ENCODE measurements at places on chromosomes 5 and 9. TPM values are rescaled to one million over a fixed set of nuclear protein-coding genes. Genes with fewer than 3 reads are reported as not detected.

Gene LRRC26
- 2.4 TPM for total RNA-seq

- H3K4me3 ChIP-seq: no peak overlapping the region
- DNase-seq: peak; percentile 72
- H3K4me1 ChIP-seq: peaks cover 3% of the 10 kb centered on the region
- H3K27ac ChIP-seq: no peak overlapping the region
Measured at GRCh38 chr9:78035383-78035993, 3.9 kb upstream of the GNAQ start.

Gene DMRT3
- total RNA-seq: 11.8 TPM

Gene CDH9
- total RNA-seq: not detected

Gene PCDHGB1
- 12.5 TPM for total RNA-seq

DNA sequence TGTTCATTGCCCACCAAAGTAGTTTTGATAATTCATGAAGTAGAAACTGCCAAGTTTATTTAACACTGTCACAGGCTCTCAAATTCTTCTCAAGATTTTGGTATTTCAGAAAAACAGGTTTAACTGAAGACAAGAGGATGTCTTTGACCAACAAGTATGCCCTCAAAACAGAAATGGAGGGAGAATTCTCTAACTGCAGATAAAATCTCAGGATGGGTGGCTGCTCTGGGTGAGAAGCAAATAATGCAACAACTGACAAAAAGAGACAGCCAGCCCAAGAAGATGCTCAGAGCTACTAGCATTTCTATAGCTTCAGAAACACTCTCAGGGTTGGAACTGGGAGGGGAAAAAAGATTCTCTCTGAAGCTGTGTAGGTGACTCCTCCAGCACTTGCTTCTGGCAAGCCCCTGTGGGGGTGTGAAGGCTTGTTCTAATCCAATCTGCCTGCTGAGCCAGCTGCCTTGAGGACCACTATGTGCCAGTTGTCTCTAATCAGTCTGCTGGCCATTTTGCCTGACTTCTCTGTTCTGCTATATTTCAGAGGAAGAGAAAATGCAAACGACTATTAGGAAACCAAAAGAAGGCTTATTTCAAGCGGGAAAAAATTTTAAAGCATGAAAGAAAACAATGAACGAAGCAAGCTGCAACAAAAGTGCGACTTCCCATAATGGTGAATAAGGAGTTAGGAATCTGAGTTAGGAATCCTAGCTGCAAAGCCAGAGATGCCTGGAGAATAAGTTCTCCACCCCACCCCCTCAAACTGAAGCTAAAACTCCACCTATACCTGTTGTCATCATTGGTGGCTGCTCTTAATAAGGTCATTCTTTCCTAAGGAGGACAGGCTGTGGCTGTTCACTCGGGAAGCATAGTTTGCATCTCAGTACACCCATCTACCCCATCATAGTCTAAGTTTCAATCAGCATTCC is 147.5 kb downstream of the GNAQ start:
- H3K27me3 ChIP-seq: no peaks in the 10 kb centered on the region
- DNase-seq: no peak
- no peak overlapping the region for H3K27ac ChIP-seq
- no peaks in the 10 kb centered on the region for H3K4me1 ChIP-seq
- H3K4me3 ChIP-seq: no peak overlapping the region
- H3K36me3 ChIP-seq: no peaks in the 10 kb centered on the region

Gene ZCCHC9
- total RNA-seq: 21.0 TPM

GRCh38 chr9:91972076-91972626 is 22.1 kb upstream of the ROR2 start:
- no peak overlapping the region for H3K4me3 ChIP-seq
- no peak overlapping the region for H3K27ac ChIP-seq
- H3K27me3 ChIP-seq: no peaks in the 10 kb centered on the region
- H3K36me3 ChIP-seq: no peaks in the 10 kb centered on the region
- no peak for DNase-seq

Gene TNFSF15
- not detected for total RNA-seq

GRCh38 chr5:154971501-154971900 is 30.6 kb downstream of the MRPL22 start:
- no peak for DNase-seq
- H3K4me3 ChIP-seq: no peak overlapping the region
- H3K4me1 ChIP-seq: no peaks in the 10 kb centered on the region
- no peaks in the 10 kb centered on the region for H3K36me3 ChIP-seq
- no peaks in the 10 kb centered on the region for H3K27me3 ChIP-seq

- H3K36me3 ChIP-seq: no peaks in the 10 kb centered on the region
- H3K4me1 ChIP-seq: no peaks in the 10 kb centered on the region
- DNase-seq: no peak
Measured at GRCh38 chr9:135657416-135657815, 5.7 kb upstream of the LCN9 start.

- H3K27ac ChIP-seq: no peak overlapping the region
- no peaks in the 10 kb centered on the region for H3K27me3 ChIP-seq
- H3K36me3 ChIP-seq: no peaks in the 10 kb centered on the region
- H3K4me3 ChIP-seq: no peak overlapping the region
- no peak for DNase-seq
Measured at GRCh38 chr5:125408448-125409233, 662.2 kb upstream of the ZNF608 start.

Gene TGFBI
- total RNA-seq: 15.4 TPM

GRCh38 chr9:113503613-113504211 is 40.2 kb downstream of the RGS3 start:
- H3K4me3 ChIP-seq: no peak overlapping the region
- H3K4me1 ChIP-seq: peaks cover 21% of the 10 kb centered on the region
- H3K36me3 ChIP-seq: no peaks in the 10 kb centered on the region
- DNase-seq: no peak

Measured in testis (tissue), 5 donors.